ENCODE measurements at places on chromosomes 3 and 15.

DNA sequence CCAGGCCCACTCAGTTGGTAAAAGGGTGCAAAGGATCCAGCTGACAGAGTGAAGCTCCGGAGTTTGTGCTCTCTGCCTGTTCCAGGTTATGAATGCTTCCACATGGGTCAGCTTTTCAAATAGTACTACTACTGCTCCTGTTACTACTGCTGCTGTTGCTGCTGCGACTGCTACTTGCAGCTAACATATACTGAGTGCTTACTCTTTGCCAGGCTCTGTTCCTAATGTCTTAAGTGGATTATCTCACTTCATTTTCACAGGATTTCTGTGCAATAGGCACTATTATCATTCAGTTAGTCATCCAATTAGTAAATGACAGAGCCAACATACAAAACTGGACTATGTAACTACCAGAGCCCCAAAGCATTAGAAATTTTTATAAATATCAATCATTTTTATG, 106.5 kb downstream of the IQCH start:
- DNase-seq, result no peak

GRCh38 chr3:105349684-105350387, 16.9 kb upstream of the ALCAM start:
- DNase-seq, result no peak

DNA sequence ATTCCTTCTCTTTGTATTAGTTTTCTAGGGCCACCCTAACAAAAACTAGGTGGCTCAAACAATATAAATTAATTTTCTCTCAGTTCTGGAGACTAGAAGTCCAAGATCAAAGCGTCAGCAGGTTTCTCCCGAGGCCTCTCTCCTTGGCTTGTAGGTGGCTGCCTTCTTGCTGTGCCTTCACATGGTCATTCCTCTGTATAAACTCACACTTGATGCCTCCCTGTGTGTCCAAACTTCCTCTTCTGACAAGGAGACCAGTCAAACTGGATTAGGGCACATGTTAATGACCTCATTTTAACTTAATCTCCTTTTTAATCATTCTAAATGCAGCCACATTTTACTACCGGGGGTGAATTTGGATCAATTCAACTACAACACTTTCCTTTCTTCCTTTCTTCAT, 691.1 kb downstream of the DIPK2A start:
- DNase-seq, result no peak

DNA sequence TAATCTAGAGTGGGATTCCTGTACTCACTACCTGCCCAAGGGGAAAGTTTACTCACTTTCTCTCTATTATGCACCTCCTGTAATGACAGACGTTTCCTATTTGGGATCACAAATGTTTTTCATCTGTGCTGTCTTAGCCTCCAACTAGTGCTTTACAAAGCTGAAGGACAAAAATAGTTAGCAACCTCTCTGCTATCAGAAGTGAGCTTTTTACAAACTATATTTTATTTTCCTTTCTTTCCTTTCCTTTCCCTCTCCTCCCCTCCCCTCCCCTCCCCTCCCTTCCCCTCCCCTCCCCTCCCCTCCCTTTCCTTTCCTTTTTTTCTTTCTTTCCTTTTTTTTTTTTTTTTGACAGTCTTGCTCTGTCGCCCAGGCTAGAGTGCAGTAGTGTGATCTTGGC, 130.8 kb downstream of the UNC13C start:
- DNase-seq, result no peak

DNA sequence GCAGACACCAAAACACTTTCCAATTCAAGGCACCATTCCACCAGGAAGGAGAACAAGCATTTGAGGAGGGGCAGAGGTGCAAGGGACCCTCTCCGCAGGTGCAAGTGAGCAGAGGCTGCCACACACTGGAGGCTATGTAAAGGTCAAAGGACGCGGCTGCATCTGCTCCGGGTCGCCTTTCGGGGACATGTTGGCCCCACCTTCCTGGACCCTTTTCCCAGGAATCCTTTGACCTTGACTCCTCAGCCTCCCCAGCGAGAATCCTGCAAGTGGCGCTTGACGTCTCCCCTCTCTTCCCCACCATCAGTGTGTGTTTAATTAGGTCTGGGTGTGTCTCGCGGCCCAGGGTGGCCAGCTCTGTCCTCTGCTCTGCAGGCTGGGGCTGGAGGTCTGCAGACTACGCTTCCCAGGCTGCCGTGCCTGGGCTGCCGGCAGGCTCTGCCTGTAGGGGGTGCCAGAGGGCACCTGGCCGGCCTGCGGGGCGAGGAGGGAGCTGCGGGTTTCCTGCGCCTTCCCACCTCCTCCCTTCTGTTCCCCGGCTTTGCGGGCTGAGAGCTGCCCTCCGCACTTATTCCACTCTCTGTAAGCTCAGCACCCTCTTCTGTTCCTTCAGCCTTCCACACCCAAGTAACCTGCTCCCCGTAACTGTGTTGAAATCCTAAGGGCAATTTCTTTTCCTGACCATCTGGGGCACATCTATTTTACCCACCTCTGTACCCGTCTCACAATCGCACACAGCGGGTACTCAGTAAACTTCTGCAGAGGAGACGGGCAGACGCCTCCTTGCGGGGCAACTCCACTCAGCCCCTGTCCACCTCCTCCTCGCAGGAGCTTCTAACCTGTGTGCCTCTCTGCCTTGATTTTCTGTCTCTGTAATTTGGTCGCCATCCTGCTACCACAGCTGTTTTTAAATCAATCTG, 129.8 kb downstream of the NSMCE3 start:
- no peak for DNase-seq

DNA sequence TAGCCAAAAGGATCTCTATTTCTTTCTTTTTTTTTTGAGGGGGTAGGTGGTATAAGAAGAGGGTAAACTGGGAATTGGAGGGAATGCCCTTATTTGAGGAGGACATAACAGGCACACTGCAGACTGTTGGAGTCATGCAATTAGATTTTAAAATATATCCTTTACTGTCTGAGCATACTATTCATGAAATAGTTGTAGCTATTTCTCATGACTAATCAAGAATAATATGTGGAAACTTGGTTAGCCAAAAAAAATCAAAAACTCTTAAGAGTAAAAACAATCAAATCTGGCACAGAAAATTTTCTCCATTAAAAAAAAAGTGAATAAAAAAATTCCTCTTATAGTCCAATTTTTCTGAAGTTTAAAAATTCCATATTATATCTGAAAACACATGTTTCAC, 174.9 kb downstream of the SCAPER start:
- no peak for DNase-seq

DNA sequence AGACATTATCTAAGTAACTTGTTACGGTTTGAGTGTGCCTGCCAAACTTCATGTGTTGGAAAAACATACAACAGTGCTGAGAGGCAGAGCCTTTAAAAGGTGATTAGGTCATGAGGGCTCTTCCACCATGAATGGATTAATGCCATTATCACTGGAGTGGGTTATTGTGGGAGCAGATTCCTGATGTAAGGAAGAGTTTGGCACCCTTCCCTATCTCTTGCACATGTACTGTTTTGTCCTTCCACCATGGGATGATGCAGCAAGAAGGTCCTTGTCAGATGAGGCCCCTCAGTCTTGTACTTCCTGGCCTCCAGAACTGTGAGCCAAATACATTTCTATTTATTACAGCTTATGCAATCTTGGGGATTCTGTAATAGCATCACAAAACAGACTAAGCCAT, 413.9 kb downstream of the EPHA3 start:
- peak; percentile 29 for DNase-seq

- DNase-seq, result no peak
Measured at GRCh38 chr15:90316139-90316538, 35.9 kb upstream of the ZNF774 start.

DNA sequence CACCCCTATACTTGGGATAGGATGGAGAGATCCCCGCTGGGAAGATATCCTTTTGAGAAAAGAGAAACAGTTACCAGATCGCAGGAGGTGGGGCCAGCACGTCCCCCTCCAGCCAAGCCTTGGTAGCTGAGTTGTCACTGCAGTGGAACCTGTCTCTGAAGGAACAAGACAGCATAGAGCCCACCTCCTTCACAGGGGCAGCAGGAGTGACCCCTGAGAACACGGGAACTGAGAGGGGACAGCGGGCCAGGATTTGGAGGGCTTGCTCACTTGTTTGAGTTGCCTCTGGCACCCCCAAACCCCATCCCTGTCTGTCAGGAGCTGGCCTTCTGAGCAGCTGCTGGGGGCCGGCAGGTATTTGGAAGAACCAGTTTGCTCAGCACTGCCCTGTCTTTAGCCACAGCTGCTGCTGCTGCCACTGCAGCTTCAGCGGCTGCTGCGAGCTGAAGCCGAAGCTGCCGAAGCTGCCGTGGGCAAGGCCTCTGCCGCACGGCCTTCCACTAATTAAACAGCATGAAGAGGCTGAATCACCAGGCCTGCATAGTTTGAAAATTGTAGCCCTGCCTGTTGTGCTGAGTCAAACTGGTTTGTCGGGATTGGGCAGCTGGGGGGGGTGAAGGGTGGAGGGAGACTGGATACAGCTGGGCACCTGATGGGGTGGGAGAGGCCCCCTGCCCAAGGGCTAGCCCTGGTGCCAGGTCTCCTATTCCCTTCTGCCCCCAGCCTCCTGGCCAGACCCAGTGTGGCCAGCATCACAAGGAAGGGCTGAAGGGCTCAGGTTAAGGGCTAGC, 4.0 kb downstream of the EPHB3 start:
- DNase-seq, result peak; percentile 78

GRCh38 chr15:39720621-39721611, 61.7 kb downstream of the FSIP1 start:
- peak; percentile 97 for DNase-seq

GRCh38 chr15:101023501-101024072, 104.4 kb downstream of the LRRK1 start:
- DNase-seq, result no peak

DNA sequence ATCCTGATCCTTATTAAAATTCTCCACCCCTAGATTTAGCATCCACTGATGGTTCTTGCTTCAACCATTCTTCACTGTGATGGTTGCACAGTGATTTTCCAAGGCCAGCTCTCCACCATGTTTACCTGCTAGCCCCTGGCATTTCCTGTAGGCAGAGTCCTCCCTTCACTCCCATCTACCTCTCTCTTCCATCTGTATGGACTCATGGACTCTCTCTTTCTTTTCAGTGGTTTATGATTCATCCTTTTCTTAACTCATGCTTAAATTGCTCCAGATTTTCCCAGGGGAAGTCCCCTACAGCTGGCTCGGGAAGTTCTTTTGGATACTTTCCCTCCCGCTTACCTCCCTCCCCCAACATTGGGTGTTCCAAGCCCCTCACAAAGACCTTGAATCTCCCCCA, 18.7 kb downstream of the TGM4 start:
- peak; percentile 49 for DNase-seq

GRCh38 chr15:99506399-99506798, 59.4 kb upstream of the MEF2A start:
- no peak for DNase-seq

- DNase-seq, result no peak
Measured at GRCh38 chr3:127888564-127889107, 26.4 kb upstream of the KBTBD12 start.

DNA sequence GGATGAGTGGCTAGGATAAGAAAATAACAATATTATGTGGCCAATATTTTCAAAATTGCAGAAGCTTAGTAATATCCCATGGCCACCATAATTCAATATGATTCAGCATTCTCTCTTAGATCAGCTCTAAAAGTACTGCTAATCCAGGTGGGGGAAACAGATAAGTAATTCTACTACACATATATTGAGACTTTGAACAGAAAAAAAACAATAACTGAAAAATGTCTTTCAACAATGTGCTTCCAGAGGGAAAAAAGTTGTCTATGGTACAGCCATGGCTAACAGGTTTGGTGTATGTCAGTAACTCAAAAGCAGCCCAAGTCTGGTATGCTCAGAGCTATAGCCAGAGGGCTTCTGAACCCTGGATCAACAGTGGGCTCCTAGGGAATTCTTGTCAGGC, 42.4 kb upstream of the PPIB start:
- no peak for DNase-seq

DNA sequence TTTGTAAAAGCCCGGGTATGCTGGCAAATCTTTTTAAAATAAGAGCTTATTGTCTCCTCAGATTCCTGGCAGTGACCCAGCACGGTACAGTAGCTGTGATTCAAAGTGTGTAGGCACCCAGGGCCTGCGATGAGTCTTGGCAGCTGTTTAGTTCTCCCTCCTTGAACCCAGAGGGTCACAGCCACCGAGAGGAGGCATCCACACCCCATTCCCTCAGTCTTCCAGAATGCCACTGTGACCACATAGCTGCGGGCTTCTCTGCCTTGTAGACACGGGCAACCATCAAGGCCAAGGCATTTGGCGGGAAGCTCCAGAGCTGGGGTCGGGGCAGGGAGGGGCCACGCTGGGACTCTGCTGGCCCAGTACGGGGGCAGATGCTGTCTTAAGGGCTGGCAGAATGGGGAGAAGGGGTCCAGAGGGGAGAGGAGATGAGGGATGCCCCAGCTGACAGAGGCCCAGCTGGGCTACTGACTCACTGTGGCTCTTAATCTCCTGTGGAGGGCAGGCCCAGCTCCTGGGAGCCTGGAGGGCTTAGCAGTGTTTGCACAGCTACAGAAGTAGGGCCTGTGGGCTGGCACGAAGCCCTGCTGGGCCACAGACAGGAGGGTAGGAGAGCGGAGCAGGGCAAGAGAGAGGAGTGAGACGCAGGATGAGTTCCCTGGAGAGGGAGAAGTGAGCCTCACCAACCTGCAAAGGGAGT, 68.8 kb upstream of the DLG1 start:
- peak; percentile 37 for DNase-seq

- no peak for DNase-seq
Measured at GRCh38 chr15:73756947-73757513, 3.9 kb upstream of the INSYN1 start.

DNA sequence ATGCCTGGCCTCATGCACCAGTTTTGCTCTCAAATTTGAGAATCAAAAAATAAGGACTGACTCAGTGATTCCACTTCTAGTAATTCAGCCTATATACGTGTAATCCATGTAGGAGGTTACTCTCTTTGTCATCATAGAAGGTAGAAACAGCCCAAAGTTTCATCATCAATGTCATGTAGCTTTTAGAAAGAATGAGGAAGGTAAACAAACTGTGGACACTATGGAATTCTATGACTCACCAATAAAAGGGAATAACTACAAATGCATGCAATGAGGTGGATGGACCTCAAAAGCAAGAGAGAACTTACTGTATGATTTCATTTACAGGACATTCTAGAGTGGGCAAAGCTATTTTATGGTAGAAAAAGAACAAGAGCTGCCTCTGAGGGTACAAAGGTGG, 93.2 kb upstream of the LRIG1 start:
- peak; percentile 91 for DNase-seq

DNA sequence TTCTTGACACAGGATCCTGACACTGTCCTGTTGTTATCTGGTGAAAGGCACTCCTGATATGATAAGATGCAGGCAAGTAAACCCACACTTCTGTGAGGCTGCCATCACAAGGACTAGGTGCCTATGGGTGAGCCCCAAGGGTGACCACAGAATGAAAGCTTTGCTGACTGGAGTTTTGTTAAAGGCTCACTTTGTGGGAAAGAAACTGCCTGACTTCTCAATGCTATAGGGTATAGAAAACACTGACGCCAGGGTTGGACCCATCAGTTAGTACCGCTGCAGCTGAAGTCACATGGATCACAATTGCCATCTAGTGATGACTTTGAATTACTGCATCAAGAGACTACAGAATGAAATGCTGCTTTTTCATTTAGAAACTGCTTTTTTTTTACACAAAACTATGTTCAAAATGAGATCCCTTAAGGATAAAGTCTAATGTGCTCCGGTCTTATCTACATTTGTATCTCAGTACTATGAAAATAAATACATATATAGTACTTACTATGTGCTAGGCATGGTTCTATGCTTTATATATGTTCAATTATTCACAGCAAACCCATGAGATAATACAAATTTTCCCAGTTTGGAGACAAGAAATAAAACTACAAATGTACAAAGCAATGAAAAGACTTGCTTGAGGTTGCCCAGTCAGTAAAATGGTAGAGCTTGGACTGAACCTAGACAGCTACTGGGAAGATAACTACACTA, 64.2 kb upstream of the CMSS1 start:
- DNase-seq, result peak; percentile 66

- peak; percentile 52 for DNase-seq
Measured at GRCh38 chr15:62824111-62825015, 218.2 kb upstream of the TPM1 start.
